ENCODE measurements at places on chromosomes 1 and 21. TPM values are rescaled to one million over a fixed set of nuclear protein-coding genes. Genes with fewer than 3 reads are reported as not detected.

E2F2 gene
- 32.9 TPM for total RNA-seq

GRCh38 chr1:91397605-91398004 lies 7.0 kb downstream of the HFM1 start:
- H3K4me3 ChIP-seq, result no peak overlapping the region
- H3K27ac ChIP-seq, result no peak overlapping the region
- no peak for DNase-seq
- H3K36me3 ChIP-seq, result no peaks in the 10 kb centered on the region

GRCh38 chr1:227994632-227995300 lies 12.0 kb upstream of the WNT3A start:
- H3K27ac ChIP-seq, result no peak overlapping the region
- H3K4me3 ChIP-seq, result no peak overlapping the region
- H3K36me3 ChIP-seq, result no peaks in the 10 kb centered on the region
- DNase-seq, result no peak

- H3K4me1 ChIP-seq, result no peaks in the 10 kb centered on the region
- no peak overlapping the region for H3K27ac ChIP-seq
- no peaks in the 10 kb centered on the region for H3K36me3 ChIP-seq
Observed at GRCh38 chr1:64595871-64596515, 126.1 kb downstream of the CACHD1 start.

DNA sequence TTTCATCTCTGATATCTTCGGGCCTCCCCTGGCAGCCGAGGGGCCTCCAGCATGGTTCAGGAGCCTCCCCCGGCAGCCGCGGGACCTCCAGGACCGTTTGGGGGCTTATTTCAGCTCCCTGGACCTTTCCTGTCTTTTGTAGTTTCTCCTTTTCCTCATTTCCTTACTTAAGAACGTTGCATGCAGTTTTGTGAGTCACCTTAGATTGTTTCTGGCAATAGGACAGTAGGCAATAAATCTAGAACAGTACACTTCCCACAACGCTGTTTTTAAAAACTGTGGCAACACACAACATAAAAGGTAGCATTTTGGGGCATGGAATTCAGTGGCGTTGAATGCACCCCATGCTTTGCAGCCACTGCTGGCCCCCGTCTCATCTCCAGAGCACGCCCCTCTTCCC lies 24.4 kb downstream of the FAAP20 start:
- no peak overlapping the region for H3K4me3 ChIP-seq
- no peak overlapping the region for H3K27ac ChIP-seq
- H3K27me3 ChIP-seq, result no peaks in the 10 kb centered on the region
- DNase-seq, result no peak
- no peaks in the 10 kb centered on the region for H3K36me3 ChIP-seq
- no peaks in the 10 kb centered on the region for H3K4me1 ChIP-seq

All from colonic mucosa (tissue), 4 donors.